LHCN-M2 (cell line): ENCODE measurements at places on chromosomes 4 and X. TPM values are rescaled to one million over a fixed set of nuclear protein-coding genes. Genes with fewer than 3 reads are reported as not detected.
A peak's percentile ranks its signal among the peaks of the same experiment; 100 is the strongest.

- no peak for DNase-seq
Observed at GRCh38 chr4:92447255-92447905, 143.6 kb downstream of the GRID2 start.

DNA sequence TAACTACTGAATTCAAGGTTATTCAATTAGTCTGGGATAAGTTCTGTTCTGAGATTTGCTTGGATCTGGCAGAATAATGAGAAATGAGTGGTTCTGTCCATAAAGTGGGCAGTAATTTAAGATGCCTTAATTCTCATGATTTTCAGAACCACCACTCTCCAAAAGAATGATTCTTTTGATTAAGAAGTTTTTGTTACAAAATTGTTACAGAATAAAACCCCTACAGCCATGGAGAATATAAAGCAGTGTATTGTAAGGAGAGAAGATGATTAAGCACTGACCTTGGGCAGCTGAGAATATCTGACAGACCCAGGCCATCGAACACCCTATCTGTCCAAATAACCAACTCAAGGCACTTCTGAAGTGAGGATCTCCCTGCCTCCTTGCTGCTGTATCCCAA, 12.4 kb downstream of the AMELX start:
- no peak for DNase-seq

- DNase-seq: peak; percentile 62
Observed at GRCh38 chr4:67762086-67762485, 7.9 kb upstream of the GNRHR start.

GRCh38 chr4:2049811-2050210, 9.3 kb upstream of the NAT8L start:
- DNase-seq: no peak

GRCh38 chr4:140242357-140243277, 88.6 kb upstream of the MAML3 start:
- no peak for DNase-seq

MAGEA12 gene
- not detected in 2 replicates for total RNA-seq

DNA sequence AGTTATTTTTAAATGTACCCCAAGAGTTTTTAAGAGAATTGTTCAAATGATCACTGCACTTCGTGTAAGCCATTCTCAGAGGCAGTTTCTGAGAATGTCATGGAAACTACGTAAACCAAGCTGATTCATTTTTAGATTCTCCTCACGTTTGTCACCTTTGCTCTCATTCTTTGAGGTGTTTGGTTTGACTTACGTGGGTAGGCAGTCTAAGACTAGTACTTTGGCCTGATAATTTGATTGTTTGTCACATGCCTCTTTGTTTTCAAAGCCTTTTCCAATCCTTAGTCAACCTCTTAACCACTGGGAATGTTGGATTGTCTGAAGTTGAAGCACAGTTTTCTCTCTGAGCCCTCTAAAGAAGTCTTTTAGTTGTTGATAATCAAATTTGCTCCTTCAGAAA, 10.5 kb downstream of the SEPTIN11 start:
- no peak for DNase-seq

- no peak for DNase-seq
Observed at GRCh38 chr4:6180841-6181631, 19.3 kb downstream of the JAKMIP1 start.
